Choroid plexus epithelial cell (primary cell): ENCODE measurements at places on chromosomes 1 and 21.

DNA sequence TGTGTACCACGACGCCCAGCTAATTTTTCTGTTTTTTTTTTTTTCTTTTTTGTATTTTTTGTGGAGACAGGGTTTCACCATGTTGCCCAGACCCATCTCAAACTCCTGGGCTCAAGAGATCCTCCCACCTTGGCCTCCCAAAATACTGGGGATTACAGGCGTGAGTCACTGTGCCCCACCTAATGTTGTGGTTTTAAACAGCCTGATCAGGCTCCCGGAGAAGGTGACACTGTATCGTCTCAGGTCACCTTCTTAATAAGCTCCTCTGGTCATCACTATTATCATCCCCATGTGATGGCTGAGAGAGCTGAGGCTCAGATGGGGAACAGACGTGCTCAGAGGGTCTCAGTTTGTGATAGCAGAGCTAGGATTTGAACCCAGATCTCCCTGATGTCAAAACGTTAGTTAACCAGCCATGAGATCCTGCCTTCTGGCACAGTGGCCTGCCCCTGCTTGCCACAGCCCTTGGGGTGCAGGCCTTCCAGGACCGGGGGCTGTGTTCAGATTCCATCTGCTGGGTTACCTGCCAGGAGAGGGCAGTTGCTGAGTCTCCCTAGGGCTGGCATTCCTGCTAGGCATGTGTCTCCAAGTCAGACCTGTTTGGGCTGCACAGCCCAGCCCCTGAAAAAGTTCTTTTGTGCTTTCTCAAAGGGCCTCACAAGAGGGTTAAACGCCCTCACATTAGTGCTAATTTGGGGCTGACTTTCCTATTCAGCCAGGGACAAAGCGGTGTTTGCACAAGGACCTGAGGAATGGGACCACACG lies 32.7 kb upstream of the GRHL3 start:
- DNase-seq = no peak

DNA sequence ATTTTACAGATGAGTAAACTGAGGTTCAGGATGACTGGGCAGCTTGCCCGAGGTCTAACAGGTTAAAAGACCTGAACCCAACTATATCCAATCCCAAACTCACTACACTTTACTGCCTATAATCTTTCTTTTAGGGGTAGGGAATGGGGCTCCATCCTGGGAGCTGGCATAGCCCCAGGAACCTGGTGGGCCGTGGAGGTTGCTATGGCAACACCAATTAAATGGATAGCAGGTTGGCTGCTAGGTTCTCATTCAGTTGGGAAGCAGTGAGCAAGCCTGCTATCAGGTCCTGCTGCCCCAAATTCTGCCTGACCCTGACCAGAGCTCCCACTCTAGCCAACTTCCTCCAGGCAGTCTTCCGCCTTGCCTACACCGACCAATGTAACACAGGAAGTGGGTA lies 40.9 kb downstream of the LRP8 start:
- no peak for DNase-seq

GRCh38 chr1:114218361-114219171 lies 64.9 kb upstream of the SYT6 start:
- no peak for DNase-seq

DNA sequence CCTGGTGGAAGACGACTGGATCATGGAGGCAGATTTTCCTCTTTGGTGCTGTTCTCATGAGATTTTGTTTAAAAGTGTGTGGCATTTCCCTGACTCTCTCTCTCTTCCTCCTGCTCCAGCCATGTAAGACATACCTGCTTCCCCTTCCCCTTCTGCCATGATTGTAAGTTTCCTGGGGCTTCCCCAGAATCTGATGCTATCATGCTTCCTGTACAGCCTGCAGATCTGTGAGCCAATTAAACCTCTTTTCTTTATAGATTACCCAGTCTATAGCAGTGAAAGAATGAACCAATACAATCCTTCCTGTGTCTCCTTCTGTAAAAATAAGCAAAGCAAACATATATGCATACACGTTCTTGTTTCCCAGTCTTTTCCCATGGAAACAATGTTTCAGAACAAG lies 273.2 kb downstream of the DYRK1A start:
- DNase-seq = no peak

- DNase-seq = peak; percentile 13
These were observed 539 bp downstream of the ANP32E start for GRCh38 chr1:150235294-150235851.

DNA sequence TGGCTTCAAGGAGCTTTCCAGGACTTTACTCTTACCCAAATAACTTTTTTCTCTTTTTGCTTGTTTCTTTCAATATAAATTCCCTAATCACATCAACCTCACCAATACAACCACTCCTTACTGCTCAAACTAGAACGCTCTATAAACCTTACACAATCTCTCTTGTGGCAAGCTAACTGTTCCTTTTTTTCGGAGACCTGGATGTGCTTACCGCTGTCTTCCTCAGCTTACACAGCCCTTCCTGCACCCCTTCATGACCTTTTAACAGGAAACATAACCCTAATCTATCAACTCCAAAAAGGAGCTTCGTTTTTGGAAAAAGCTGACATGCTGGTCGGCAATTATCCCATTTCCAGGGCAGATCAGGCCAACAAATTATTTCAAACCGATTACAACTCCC lies 24.1 kb upstream of the SLC2A5 start:
- no peak for DNase-seq

GRCh38 chr1:51750218-51750617 lies 128.3 kb downstream of the NRDC start:
- peak; percentile 53 for DNase-seq

- no peak for DNase-seq
These were observed 31.3 kb downstream of the CACNA1E start for GRCh38 chr1:181514298-181515290.

DNA sequence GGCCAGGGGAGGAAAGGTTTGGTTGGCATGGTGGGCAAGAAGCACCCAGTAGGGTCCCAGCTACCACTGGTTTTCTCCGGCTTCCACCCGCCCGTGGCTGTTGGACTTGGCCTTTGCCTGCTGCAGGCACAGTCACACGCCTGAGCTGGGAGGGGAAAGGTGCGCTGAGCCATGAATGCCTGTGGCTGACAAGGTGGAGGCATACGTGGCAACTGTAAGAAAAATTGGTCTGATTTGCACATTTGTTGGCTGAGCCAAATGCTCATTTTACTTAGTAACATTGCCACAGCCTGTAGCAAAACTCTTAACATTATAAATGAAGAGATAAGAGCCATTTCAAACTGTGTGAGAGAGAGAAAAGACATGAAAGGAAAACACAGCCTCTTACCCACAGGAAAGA lies 191.6 kb downstream of the PTPRC start:
- no peak for DNase-seq

DNA sequence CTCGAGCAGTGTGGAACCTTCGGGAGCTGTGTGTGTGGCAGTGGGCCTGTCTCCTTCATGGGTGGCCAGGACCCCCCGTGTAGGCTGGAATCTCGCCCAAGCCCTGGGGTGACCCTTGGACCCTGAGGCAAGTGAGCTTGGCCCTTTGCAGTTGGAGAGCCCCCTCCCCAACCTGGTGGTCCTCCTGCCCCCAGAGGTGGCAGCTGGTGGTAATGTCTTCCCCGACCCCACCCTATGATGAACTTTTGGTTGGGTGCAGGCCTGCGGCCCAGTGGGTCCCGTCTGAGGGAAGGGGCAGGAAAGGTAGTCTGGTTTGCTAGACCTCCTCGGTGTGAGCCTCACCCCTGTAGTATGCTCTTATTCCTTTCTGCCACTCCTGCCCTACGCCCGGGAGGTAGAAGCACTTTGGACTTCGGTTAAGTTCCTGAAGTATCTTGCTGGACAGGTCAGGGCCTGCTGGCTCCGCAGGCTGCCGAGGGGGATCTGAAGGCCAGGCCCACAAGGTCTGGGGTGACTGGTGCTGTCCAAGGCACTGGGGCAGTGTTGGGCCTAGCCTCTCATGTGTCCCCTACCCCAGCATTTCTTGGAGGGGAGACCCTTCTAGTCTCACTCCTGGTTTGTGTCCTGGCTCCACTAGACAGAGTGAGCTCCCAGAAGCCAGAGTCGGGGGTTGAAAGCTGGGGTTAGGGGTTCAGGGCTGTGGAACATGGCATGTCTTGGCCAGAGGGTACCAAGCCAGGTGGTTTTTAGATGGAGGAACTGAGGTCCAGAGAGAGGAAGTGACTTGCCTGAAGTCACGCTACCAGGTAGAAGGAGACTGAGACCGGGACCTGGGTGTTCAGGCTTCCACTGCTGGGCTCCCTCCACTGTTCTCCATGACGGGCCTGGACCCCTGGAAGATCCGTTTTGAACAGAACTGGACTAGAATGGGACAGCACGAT lies 1.8 kb downstream of the ZNF362 start:
- DNase-seq = peak; percentile 19

DNA sequence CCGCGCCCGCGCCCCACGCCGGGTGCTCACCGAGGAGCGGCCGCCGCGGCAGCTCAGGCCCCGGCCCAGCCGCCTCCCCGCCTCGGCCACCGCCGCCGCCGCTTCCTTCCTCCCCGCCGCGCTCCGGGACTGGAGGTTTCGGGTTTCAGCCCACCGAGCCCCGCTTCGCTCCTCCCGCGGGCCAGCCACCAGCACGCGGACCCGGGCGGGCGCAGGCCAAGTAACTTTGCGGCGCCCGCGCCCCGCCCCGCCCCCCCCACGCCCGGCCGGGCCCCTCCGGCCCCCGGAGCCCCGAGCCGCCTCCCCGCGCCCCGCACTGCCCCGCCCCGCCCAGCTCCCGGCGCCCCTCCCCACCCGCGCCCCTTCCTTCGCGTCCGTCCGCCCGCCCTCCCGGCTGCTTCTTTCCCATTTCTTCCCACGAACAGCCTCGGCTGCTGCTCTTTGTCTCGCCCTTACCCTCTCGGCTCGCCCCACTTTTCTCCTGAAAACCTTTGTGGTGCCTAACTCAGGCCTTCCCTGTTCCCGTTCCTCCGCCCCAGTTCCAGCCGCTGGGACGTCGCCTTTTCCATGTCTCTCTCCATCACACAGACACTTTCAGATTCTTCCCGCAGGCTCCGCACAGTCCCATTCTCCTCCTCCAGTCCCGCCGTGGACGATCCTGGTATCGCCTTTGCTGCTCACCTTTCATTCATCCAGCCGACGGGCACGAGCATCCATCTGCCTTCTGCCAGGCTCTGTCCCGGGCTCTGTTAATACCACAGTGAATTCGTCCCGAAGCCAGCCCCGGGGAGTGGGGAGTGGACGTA lies at the start of gene GPR161:
GPR161 (minus strand) TSS at position 222 of the 806 bp plus-strand sequence. CDS start 32,080 bp downstream, outside the sequence.
- peak; percentile 30 for DNase-seq

DNA sequence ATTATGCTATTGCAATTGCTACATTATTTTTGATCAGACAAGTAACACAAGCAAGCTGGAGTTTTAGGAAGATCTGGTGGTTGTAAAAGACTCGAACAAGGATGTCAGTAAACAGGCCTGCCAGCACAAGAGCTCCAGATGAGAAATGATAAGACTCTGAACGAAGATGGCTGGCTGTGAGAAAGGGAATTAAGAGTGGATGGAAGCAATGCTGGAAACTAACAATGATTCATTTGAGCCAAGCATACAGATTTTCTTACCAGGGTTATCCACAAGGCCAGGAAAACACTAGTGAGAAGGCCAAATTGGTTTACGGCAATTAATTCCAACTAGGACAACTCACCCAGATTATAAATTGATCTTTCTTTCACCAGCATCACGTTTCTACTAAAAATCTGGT lies 54.2 kb downstream of the NRIP1 start:
- DNase-seq = peak; percentile 53

GRCh38 chr1:98669355-98670296 lies 8.1 kb downstream of the SNX7 start:
- no peak for DNase-seq

DNA sequence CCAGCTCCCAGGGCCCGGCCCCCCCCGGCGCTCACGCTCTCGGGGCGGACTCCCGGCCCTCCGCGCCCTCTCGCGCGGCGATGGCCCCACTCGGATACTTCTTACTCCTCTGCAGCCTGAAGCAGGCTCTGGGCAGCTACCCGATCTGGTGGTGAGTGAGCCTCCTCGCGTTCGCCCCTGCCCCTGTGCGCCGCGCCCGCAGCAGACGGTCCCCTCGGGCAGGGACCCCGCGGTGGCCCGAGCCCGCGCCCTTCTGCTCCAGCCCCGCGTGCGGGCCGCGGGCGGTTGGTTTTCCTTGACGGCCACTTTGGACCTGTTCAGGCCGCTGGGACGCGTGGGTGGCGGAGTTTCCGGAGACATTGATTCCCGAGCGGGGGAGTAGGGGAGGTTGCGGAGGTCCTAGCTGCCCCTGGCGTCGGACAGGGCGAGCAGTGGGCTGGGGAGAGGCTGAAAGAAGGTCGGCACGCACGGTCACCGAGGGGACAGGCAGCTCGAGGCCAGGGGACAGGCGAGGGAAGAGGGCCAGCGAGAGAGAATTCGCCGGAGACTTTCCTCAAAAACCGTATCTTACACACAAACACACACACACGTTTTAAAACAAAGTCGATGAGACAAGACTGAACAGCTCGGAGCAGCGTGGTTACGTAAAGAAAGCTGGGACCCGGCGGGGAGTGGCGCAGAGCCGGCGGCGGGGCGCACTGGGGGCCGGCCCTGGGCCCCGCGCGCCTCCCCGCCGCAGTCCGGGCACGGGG lies 427 bp downstream of the WNT3A start:
- DNase-seq = no peak

DNA sequence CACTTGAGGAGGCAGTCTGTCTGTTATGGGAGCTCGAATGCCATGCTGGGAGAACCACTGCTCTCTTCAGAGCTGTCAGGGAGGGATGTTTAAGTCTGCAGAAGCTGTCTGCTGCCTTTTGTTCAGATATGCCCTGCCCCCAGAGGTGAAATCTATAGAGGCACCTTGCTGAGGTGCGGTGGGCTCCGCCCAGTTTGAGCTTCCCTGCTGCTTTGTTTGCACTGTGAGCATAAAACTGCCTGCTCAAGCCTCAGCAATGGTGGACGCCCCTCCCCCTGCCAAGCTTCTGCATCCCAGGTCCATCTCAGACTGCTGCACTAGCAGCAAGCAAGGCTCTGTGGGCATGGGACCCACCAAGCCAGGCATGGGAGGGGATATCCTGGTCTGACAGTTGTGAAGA lies 247.5 kb downstream of the LMX1A start:
- DNase-seq = no peak

- no peak for DNase-seq
These were observed 11.7 kb downstream of the NR5A2 start for GRCh38 chr1:200038981-200039848.

- no peak for DNase-seq
These were observed 9.7 kb upstream of the TEDDM1 start for GRCh38 chr1:182410138-182410537.

- DNase-seq = no peak
These were observed 182.1 kb downstream of the MRPL39 start for GRCh38 chr21:25425156-25425555.

- DNase-seq = no peak
These were observed 1.1 kb upstream of the DYNLT5 start for GRCh38 chr1:66751160-66751559.

DNA sequence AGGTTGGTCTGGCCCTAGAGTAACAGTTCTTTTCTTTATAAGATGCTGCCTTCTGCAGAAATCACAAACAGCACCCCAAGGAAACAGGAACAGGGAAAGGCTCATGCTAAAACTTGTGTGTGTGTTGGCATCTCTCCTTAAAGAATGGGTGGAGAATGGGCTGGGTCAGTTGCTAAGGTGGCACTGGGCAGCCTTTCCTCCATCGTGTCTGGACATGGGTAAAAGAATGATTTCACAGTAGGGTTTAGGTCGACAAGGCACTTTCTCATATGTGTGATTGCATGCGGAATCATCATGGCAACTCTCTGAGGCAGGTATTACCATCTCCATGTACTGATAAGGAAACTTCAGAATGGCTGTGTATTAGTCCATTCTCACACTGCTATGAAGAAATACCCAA lies 40.3 kb downstream of the LRRN2 start:
- DNase-seq = no peak
